Smooth muscle cell of the coronary artery (primary cell): ENCODE measurements at places on chromosomes 3 and 15. TPM values are rescaled to one million over a fixed set of nuclear protein-coding genes. Genes with fewer than 3 reads are reported as not detected.

Gene CHRM5
- total RNA-seq = 0.15 TPM in 1 of 2 replicates, not detected in the other

Gene ATP2B2
- total RNA-seq = not detected in 2 replicates

Gene OR5K3
- not detected in 2 replicates for total RNA-seq

Gene SSUH2
- 0.12 TPM in 1 of 2 replicates, not detected in the other for total RNA-seq

Gene SOX2
- total RNA-seq = not detected in 2 replicates
